Activated T-helper 1 cell treated with anti-CD3 and anti-CD28 coated beads, Interleukin-2, amount 50 U/mL, for 16 hours (primary cell): ENCODE measurements at places on chromosomes 16 and 17.

- DNase-seq, result no peak
Observed at GRCh38 chr16:50692999-50693781, at the start of gene NOD2. TSS of gene NOD2 (plus strand) at chr16:50693606. CDS start at chr16:50699496, 5,890 bp downstream.

- no peak for DNase-seq
Observed at GRCh38 chr17:82890926-82891678, 51.3 kb upstream of the ZNF750 start.

DNA sequence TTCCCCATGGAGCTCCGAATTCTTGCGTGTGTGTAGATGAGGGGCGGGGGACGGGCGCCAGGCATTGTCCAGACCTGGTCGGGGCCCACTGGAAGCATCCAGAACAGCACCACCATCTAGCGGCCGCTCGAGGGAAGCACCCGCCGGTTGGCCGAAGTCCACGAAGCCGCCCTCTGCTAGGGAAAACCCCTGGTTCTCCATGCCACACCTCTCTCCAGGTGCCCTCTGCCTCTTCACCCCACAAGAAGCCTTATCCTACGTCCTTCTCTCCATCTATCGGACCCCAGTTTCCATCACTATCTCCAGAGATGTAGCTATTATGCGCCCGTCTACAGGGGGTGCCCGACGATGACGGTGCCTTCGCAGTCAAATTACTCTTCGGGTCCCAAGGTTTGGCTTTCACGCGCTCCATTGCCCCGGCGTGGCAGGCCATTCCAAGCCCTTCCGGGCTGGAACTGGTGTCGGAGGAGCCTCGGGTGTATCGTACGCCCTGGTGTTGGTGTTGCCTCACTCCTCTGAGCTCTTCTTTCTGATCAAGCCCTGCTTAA lies 617 bp upstream of the SENP3 start:
- DNase-seq, result peak; percentile 74

DNA sequence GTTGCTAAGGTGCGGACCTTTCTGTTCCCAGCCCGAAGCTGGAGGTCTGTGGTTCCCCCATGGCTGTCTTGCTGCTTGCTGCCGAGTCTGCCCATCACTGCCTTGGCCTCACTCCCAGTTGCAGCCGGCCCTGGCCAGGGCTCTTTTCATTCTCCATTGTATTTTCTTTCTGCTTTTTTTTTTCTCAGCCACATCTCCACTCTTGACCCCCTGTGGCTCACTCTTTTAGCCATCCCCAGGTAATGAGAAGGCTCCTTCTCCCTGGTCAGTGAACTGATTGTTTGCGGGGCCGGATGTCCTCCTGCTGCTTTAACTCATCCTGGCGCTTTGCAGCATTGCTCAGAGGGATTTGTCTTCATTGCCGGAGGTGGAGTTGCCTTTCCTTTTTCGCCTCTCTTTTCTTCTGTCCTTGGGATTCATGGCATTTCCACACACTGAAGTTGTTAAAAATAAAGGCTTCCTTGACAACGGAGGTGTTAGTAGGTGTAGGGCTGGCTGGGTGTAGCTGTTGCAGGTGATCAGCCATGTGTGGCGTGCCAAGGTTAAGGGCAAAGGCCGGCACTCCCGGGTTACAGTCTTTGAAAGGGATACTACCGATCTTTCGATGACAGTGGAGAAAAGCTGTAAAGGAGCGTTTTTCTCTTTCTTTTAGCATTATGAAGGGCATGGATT lies 34.1 kb downstream of the MAP2K6 start:
- no peak for DNase-seq

DNA sequence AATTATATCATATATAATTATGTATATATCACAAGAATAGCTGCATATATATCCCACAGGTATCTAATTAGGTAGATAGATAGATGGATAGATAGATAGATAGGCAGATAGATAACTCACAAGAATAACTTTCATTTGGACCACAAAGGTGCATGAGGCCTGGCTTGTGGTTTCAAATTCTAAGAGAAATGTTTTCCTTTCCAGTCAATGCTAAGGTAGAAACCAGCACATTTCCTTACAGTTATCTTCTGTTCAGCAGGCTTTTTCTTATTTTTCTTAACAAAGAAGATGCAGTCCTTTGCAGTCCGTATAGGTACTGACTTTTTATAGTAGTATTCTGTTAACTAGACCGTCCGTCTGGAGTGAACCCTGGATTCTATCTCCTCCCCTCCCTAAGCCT lies 152.9 kb upstream of the ANKFN1 start:
- no peak for DNase-seq

DNA sequence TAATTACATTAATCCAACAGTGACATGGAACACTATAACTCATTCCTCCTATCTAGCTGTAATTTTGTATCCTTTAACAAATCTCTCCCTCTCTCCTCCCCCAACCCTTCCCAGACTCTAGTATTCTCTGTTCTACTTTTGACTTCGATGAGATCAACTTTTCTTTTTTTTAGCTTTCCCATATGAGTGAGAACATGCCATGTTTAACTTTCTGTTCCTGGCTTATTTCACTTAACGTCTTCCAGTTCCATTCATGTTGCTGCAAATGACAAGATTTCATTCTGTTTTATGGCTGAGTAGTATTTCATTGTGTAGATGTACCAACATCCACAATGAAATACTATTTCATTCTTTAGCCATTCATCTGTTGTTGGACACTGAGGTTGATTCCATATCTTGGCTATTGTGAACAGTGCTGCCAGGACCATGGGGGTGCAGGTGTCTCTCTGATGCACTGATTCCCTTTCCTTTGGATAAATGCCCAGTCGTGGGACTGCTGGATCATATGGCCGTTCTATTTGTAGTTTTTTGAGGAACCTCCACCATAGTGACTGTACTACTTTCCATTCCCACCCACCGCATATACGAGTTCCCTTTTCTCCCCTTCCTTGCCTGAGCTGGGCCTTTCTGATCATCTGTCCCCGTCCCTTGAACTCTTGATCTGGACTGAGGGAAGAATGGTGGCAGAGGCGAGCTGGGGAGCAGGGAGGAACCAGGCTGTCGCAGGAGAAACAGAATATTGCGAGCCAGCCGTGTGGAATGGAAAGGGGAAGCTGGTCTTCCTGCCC lies 7.7 kb upstream of the CEP295NL start:
- no peak for DNase-seq

- DNase-seq, result peak; percentile 35
Observed at GRCh38 chr16:11396241-11397048, 51.2 kb downstream of the RMI2 start.

GRCh38 chr16:3065742-3066439 lies 451 bp downstream of the IL32 start:
- no peak for DNase-seq

- DNase-seq, result peak; percentile 81
Observed at GRCh38 chr16:67562526-67562917, at the start of gene CTCF. TSS of gene CTCF (plus strand) at chr16:67562526. CDS start at chr16:67610833, 48,307 bp downstream.

DNA sequence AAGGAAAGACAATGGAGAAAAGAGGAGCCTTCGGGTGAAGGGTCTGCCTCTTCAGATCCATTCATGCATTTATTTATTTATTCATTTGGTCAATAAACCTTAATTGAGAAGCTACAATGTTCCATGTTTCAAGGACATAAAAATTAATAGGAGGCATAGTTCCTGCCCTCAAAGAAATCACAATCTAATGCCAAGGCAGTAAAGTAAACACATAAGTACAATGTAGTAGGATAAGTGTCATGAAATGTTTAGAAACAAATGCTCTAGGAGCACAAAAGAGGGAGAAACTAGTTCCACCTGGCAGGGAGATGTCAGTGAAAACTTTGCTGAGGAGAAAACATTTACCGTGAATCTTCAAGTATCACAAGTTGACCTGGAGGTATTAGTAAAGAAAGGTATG lies 103.5 kb upstream of the NOG start:
- no peak for DNase-seq

DNA sequence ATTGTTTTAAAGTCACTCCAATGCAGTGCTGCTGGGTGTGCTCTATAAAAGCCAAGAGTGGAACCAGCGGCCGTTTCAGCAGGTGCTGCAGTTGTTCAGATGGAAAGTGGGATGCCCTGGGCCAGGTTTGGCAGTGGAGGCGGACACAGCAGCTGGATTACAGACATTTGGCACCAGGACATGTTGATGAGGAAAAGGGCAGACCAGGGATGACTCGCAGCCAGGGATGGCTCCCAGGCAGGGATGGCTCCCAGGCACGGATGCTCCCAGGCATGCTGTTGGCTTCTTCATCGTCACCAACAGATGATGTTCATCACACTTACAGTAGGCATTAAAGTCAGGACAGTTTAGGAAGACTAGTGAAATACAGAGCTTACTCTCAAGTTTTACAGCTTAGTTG lies 10.0 kb downstream of the GAN start:
- no peak for DNase-seq

DNA sequence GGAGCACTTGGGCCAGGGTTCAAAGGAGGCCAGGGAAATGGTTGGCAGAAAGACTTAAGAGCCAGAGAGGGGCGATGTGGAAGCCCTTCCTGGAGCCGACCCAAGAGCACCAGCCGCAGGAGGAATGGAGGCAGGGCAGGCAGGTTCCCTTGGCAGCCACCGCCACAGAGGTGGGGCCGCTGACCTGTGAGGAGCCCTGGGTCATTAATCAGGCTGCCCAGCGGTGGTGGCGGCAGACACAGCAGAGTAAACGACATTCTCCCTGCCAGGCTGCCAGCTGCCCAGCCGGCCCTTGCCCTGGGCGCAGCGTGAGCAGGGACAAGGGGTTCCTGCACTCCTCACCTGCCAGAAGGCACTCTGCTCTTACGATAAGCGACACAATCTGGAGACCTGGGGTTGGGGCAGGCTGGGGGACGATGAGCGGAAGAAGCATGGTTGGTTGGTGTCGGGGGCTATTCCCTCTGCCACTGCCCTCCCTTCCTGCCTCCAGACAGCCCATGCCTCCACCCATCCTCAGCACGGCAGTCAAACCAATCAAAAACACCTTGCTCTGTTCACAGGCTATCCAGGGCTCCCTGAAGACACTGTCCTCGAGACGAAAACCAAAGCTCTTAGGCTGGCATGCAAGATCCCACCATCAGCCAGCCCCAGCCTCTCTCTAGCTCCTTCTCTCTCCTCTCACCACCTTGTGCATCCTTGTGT lies 40.9 kb downstream of the PLXDC1 start:
- no peak for DNase-seq

DNA sequence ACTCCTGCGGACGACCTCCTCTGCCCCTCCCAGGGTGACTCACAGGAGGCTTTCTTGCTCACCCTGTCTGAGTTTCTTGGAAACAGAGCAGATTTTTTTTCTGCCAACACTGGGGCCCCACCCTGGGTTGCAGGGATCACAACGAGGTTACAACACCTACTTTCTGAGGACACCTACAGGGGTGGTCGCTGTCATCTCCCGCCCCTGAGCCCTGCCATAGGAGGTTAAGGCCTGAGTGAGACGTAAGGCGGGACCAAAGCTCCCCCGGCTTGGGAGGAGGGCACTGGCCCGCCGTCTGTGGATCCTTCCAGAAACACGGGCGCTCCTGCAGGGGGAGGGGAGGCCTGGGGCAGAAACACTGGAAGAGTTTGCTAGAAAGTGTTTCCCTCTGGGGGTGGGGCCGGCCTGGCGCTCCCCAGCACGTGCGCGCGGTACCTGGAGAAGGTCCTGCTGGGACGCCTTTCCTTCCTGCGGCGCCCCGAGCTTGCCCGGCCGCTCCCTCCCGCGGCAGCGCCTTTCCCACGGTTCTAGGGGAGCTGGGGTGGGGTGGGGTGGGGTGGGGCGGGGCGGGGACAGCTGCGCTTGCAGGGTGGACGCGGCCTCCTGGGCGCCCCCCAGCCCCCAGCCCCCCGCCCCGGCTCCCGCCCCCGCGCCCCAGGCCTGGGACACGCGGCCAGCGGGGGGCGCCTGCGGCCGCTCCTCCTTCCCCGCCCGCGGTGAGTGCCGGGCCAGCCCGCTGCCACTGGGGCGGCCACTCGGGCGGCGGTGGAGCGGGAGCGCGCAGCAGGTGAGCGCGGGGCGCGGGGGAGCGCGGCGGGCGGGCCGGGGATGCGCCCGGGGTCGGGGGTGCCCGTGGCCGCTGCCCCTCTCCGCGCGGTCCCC lies 20.7 kb upstream of the ADCY7 start:
- DNase-seq, result peak; percentile 39

GRCh38 chr17:79837888-79838521 lies 1.2 kb downstream of the CBX4 start:
- DNase-seq, result no peak

DNA sequence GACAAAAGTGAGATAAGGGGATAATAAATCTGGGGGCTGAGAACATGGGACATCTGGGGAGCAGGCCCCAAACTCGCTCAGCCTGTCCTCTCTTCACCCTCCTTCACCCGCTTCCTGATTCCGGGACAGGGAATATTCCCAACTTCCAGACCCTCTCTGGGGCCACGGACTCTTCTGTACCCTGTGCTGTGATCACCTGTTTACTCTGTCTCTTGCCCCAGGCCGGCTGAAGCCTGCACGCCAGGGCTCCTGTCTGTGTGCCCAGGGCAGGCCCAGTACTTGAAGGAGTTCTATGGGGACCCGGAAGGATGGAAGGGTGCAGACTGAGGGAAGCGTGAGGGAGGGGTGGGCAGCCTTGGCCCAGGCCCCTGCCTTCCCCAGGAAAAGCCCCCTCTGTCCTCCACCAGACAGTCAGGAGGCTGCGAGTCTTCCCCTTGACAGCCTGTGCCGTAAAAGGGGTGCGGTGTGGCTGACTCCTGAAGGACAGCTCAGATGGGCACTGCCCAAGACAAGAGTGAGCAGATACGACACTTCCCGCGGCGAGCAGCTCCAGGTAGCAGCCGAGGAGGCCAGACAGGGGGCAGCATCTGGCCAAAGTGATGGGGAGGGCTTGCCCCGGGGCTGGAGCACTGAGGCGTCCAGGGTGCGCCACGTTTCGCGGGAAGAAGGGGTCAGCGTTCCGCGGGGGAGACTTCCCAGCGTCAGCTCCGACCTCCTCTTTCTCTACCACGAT lies 1.0 kb upstream of the CCNF start:
- DNase-seq, result no peak

GRCh38 chr17:62925267-62925836 lies 40.7 kb upstream of the TANC2 start:
- no peak for DNase-seq

DNA sequence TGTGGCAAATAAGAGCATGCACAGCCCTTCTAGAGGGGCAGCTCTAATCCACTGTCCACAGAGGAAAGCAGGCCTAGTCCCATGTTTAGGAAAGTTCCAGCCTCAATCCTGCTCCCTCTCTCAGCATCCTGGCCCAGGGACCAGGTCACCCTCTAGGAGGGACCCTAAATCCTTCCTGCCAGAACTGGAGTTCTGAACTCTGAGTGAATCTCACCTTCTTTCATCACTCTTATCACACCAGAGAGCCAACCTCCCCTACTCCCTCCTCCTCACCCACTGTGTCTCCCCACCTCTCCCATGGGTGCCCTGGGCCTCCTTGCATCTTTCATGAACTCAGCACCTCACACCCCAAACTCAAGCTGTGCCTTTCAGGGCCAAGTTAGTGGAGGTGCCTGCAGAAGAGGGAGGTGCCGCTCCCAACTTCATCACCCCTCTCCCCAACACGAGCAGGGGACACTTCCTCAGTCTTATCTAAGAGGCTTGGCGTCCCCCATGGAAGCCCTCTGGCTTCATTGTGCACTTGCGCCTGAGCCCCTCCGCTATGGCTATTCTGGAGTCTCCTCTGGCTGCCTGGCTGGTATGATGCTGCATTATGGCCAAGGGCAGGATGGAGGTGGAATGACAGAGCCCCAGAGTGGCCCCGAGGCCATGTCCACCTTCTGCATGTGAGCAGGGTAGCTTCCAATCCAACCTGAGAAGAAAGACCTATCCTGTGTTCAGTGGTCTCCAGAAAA lies 31.7 kb downstream of the PIK3R6 start:
- no peak for DNase-seq
